NCI-H82 (cell line): ENCODE measurements at places on chromosomes 7 and 10.

- no peak for DNase-seq
Observed at GRCh38 chr7:44193011-44193802, 4.0 kb upstream of the GCK start.

- DNase-seq, result no peak
Observed at GRCh38 chr7:28591041-28591674, 178.8 kb downstream of the CREB5 start.

- no peak for DNase-seq
Observed at GRCh38 chr10:7487528-7487927, 76.7 kb upstream of the SFMBT2 start.

GRCh38 chr7:43692582-43693373, 36.5 kb downstream of the COA1 start:
- peak; percentile 74 for DNase-seq

DNA sequence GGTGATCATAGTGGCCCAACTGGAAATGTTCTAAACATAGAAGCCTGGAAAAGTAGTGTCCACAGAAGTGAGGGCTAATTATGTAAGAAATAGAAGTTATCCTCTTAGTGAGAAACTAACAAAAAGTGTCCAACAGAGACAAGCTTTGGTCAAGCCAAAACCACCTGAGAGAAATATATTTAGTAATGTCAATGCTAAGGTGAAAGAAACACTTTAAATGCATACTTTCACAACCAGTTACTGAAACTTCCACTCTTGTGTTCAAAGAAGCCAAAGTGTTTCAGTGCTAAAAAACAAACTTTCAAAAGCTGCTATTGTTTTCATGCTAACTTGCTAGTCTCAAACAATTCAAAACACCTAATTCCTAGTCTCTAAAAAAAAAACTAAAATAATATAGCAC, 18.1 kb downstream of the RAB11FIP2 start:
- no peak for DNase-seq

DNA sequence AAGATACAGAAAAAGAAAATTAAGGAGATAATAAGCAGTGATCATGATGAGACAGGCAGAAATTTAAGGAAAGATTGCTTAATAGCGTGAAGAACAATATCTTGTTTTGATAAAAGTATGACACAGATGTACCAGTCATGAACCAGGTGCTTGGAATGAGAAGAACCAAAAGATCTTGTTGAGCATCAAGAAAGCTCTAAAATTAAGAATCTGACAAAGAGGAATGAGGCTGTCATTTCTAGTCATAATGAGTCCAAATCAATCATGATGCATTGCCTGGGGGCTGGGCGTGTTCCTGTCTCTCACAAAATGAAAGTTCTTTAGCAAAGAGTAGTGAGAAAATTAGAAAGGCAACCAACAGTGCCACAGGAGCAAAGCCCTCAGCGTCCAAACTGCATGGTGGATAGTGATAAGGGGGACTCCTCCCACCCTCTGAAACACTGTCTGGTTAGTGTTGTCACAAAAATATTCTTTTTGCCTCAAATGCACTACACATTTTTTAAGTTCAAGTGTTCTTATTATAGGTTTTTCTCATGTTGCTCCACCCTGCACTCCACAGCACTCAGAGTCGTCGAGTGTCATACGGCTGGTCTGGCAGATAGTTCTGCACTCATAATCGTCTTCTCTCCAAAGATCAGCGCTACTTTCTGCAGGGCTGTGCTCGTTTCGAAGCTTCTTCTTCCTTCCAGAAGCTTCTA, 439.6 kb downstream of the TNS3 start:
- DNase-seq, result no peak

GRCh38 chr10:5551531-5552375, 27.0 kb downstream of the CALML3 start:
- DNase-seq, result no peak

GRCh38 chr7:84837405-84837804, 349.5 kb downstream of the SEMA3D start:
- peak; percentile 30 for DNase-seq

GRCh38 chr7:106986450-106986977, 58.0 kb upstream of the PRKAR2B start:
- DNase-seq, result no peak

DNA sequence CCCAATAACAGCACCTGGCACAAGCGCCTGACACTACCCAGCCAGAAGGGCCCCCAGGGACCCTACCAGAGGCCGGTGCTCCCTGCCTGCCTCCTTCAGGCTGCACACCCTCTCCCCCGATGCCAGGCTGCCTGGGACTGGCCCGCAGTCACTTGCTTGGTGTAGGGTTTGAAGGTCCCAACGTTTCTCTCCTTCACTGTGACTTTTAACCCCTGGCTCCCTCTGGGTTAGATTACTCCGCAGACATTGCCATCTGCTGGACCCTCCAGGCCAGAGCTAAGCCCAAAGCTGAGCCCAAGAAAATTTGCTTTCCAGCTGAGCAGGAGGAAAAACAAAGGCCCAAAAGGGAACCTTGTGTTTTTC, 6.9 kb downstream of the CDHR1 start:
- peak; percentile 7 for DNase-seq

DNA sequence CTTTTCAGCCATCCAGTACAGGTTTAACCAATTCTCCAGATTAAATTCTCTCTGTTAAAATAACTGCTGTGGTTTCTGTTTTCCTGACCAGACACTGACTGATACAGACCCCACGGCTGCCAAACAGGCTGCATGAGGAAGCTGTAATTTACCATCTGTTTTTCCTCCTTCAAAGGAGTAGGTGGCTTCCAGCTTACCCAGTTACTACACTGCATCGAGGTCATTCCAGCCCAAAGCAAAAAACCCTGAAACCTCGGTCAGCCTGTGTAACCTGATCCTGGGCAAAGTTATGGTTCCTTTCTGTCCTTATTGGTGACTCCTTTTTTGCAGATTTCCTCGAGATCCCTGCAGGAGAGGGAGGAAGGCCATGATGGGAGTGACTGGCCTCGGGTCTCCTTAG, 27.9 kb upstream of the LOXL4 start:
- DNase-seq, result peak; percentile 54

GRCh38 chr10:5206799-5207198, 10.2 kb downstream of the AKR1C4 start:
- DNase-seq, result no peak

GRCh38 chr7:38660427-38661099, 29.4 kb upstream of the AMPH start:
- DNase-seq, result peak; percentile 75

DNA sequence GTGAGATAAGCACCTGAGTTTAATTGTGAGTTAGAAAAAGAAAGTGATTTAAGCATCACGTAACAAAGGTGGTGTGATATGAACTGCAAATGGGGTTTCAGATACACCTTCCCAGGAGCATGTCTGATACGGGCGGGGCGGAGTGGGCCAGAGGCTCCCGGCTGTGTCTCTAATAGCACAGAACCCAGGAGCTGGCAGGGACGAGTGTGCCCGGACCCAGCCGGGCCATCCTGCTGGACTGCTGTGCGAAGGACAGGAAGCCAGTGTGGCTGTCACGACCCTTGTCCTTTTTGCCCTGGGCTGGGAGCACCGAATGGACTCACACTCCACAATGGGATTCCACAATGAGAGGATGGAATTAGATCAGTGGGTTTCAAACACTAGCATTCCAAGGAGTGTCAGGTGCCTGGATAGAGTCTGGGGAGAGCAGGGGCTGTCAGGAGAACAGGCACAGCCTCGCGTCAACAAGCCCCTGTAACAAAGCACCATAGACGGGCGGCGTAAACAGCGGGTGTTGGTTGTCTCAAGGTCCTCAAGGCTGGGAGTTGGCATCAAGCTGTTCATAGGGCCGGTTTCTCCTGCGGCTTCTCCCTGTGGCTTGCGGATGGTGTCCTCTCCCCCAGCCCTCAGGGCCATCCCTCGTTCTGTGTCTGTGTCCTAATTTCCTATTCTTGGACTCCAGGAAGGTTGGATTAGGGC, 242.6 kb upstream of the PITRM1 start:
- DNase-seq, result no peak

DNA sequence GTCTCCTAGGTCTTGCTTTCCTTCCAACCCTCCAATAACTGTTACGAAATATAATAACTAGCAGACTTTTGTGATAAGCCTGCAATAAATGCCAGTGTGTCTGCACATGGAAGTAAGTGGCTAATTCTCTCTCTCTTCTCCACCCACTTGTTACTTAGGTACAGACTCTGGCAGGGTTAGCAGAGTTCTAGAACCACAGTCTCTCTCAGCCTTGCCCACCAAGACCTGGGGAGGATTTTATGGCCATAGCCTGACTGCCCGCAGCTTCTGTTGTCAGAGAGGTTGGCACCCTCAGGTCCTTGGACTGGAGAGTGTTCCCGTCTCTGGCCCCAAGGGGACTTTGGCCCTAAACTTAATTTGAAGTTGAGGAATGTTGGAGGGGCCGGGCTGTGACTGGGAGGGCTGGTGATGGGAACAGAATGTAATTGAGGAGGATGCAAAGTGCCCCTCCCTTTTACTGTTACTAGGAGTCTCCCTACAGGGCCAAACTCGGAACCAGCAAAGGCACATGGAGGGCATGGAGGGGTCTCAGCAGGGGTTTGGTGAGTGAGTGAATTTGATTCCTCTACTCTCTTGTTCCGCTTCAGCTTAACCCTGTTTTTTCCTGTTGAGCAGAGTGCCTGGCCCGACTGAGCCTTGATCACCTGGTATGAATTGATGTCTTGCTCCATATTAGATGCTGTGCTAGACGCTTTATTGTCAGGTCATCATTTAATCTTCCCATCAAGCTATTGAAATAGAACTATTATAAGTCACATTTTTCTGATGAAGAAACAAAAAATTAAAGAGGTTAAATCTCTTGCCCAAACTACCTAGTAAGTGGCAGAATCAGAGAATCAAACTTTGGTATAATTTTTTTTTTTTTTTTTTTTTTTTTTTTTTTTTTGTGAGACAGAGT, 37.0 kb upstream of the LCOR start:
- DNase-seq, result no peak

- DNase-seq, result peak; percentile 3
Observed at GRCh38 chr10:119947300-119947699, 54.8 kb downstream of the SEC23IP start.

DNA sequence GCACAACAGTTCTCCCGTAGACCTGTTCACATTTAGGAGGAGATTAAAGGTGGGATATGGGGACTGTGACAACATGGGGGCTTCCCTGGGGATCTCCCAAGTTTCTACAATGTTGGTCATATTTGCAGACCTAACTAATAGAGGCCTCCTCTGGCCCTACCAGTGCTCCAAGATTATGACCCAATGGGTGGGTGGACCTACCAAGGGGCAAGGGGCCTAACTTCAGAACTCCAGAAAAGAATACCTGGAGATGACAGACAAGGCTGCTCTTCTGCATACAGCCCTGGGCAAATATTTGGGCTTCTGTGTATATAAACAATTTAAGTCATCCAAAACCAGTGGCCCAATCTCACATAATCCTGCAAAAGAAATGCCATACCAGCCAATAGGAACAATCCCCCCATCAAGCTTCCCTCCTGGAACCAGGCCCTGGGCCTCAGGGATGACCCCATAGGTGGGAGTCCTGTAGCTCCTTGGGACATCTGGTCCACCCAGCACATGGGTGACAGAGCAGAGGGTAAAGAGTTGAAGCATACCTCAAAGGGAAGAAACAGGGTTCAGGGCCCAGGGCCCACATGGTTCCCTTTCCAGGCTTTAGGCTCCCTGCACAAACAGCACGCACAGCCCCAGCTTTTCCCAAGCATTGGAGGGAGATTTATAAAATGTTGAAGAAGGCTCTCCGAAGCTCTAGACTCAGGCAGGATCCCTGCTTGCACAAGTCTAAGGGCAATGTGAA, 86.1 kb upstream of the CHST15 start:
- no peak for DNase-seq

GRCh38 chr7:116348346-116348745, 138.0 kb downstream of the TES start:
- no peak for DNase-seq

- DNase-seq, result no peak
Observed at GRCh38 chr10:51935341-51935740, 235.9 kb upstream of the CSTF2T start.

DNA sequence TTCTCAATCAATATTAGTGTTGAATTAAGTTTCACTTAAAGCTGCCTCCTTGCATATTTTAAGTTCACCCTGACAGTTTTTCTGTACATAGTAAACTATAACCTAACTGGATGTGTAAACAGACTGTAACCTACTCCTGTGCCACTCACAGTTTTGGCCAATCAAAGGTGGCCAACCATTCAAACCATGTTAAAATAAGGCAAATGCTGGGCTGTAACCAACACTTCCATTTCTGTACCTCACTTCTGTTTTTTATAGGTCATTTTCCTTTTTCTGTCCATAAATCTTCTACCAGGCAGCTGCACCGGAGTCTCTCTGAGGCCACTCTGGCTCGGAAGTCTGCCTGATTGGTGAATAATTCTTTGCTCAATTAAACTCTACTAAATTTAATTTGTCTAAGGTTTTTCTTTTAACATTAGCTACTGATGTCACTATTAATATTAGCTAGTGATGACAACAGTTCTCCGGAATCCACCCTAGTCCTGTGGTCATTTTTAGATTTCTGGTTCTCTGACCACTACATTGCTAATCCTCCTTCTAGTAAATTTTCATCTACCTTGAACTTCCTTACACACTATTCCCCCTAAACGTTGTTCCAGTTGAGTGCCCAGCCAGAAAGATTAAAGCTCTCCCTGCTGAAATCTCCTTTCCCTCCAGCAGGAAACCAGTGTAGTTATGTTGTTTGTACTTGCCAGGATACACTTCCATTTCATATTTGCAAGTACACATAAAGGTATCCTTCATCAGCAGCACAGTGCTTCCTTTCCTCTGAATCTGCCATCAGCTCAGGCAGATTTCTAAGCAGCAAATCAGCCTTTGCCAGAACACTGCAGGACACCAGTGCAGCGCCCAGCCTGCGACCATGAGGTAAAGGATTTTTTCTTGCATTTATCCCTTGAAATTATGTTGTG, 18.6 kb upstream of the IFIT2 start:
- peak; percentile 1 for DNase-seq

GRCh38 chr7:77433901-77434300, 17.8 kb upstream of the GSAP start:
- no peak for DNase-seq

DNA sequence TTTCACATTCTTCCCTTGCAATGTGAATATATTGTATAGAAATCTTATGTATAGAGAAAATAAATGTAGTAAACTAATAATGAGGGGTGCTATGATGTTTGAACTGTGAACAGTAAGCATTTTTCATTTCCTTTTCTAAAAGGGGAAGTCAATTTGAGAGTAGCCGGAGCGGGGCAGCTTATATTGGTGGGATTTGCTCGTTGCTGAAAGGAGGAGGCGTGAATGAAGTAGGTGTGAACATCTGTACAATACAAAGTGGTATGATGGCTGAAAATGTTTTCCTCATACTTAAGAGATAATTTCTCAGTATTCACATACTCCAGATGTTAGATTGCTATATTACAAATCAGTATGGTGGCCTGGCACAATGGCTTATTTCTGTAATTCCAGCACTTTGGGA, 87.1 kb downstream of the SRI start:
- DNase-seq, result no peak

- DNase-seq, result no peak
Observed at GRCh38 chr7:24728503-24729364, 28.5 kb downstream of the GSDME start.
